ENCODE measurements at places on chromosomes 13 and 19.

DNA sequence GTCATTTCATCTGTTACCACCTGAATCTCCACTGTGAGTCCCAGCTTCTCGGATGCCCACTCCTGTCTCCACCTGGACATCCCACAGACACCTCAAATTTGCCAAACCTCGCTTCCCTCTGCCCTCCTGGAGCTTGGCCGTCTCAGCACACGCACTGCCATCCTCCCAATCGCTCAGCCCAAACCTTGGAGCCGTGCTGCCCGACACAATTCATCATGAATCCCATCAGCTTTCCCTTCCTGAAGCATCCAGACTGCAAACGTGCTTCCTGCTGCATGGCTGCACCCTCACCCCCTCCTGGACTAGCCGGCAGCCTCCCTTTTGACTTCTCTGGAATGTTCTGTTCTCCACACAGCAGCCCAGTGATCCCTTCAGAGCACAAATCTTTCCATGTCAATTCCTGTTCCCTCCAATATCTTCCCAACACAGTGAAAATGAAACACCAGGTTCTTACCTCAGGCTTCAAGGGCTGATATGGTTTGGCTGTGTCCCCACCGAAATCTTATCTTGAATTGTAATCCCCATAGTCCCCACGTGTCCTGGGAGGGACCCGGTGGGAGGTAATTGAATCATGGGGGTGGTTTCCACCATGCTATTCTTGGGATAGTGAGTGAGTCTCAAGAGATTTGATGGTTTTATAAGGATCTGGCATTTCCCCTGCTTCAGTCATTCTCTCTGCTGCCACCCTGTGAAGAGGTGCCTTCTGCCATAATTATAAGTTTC, 1.1 kb upstream of the PROZ start:
- DNase-seq, result no peak

GRCh38 chr13:77545626-77546412, 10.3 kb downstream of the SCEL start:
- no peak for DNase-seq

GRCh38 chr13:94825507-94825906, 113.2 kb upstream of the SOX21 start:
- DNase-seq, result no peak

DNA sequence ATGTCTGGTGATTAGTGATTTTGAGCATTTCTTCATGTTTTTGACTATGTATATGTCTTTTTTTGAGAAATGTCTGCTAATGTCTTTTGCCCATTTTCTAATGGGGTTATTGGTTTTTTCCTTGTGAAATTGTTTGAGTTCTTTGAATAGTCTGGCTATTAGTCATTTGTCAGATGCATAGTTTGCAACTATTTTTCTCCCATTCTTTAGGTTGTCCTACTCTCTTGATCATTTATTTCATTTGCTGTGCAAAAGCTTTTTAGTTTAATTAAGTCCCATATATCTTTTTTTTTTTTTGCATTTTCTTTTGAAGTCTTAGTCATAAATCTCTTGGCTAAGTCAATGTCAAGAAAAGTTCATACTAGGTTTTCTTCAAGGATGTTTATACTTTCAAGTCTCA, 449.8 kb downstream of the DACH1 start:
- DNase-seq, result no peak

- DNase-seq, result no peak
These were observed 18.3 kb upstream of the DHRS12 start for GRCh38 chr13:51822106-51822815.

GRCh38 chr13:103762523-103762922, 696.3 kb upstream of the SLC10A2 start:
- DNase-seq, result no peak

GRCh38 chr19:3132971-3133792, 2.7 kb upstream of the GNA15 start:
- DNase-seq, result no peak

DNA sequence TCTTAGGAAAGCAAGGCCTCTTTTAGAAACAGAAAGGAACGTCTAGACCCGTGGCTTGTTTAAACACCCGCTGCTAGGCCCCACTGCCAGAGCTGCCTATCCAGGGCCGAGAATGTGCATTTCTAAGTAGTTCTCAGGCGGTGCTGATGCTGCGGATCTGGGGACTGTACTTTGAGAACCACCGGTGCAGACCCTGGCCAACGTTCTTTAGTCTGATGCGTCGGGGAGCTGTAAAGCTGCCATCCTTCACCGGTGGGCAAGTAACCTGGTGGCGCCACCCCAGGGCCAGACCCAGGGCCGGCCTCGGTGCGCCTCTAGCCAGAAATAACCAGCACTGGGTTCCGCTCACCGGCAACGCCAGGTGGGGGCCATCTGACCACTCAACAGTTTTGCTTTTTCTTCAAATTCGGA, 47.1 kb downstream of the TGDS start:
- DNase-seq, result no peak

DNA sequence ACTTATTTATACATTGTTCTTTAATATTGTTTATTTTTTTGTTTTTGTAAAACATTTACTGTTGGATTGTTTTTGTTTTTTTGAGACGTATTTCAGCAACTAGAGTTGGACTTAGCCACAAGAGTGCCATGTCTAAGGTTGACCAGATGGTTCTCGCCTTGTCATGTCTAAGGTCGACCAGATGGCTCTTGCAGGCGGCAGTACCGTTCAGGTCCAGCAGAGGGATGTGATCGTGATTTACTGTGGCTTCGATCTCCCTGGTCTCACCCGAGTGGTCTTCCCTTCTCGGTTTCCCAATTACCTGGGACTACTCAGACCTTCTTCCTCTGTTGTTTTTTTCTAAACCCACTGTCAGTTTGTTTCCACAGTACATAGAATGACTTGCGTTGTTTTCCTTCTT, 1438.6 kb downstream of the UQCRFS1 start:
- no peak for DNase-seq

DNA sequence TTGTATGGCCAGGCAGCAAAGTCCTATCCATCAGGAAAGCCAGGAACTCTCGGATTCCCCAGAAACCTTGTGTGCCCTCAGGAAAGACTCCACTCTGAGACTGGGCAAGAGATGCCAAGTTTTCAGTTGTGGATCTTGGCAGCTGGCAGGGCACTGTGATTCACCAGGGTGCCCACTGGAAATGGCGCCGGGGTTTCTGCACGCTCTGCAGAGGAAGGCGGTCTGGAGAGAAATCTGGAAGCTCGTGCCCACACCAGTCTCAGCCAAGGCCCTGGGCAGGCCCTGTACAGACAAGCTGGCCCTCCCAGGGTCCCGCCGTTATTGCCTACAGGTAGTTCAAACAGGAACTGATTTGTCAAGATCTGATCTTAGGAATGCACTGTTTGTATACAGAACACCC, 4.9 kb downstream of the NAPA start:
- no peak for DNase-seq

DNA sequence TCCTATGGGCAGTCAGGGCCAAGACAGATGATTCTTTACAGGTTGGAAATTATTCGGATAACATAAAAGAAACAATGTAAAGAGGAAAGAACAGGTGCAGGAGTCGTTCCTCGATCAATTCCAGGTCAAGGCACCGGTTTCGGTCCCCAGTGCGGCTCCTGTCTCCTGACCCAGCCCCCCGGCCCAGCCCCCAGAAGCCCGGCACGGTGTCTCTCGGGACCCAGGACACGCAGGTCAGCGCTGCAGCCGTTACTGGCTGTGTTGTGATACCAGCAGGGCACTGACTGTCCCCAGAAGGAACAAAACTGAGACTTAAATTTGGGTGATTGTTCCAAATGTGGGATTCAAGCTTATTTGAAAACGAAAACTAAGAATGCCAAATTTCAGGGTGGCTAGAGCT, 8.5 kb downstream of the RASA3 start:
- DNase-seq, result no peak

- no peak for DNase-seq
These were observed 109.5 kb upstream of the SPATA13 start for GRCh38 chr13:24050796-24051715.

DNA sequence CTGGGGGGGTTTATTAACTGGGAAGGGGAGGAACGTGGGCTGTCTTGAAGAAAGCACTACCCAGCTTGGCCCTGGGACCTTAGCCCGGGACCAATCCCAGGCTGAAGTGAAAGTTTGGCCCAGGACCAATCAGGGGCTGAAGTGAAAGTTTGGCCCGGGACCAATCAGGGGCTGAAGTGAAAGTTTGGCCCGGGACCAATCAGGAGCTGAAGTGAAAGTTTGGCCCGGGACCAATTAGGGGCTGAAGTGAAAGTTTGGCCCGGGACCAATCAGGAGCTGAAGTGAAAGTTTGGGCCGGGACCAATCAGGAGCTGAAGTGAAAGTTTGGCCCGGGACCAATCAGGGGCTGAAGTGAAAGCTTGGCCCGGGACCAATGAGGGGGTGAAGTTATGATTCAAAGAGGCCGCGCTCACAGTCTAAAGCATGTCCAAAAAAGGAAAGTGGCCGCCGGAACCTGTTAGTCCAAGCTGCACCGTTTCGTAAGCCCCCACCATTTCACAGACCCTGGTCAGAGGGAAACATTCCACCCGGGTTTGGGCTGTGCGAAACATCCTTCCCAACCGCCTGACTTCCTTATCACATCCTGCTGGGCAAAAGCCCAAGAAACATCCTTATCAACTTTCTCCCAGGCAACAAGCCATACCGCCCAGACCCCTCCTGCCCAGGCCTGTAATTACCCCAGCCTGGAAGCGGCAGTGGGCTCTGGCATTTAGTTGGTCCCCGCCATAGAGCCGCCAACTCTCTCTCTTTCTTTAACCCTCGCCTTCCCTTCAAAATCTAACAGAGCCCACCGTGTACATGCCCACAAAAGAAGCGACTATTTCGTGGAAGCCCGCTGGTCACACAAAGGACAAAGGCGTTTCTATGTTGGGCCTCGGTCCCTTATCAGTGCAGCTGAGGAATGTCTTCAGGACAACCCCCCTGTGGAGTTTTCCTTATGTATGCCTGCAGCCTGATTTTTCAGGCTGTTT, 1.1 kb downstream of the ZNF850 start:
- peak; percentile 58 for DNase-seq

- no peak for DNase-seq
These were observed 32.7 kb downstream of the DHX34 start for GRCh38 chr19:47381653-47382279.

- no peak for DNase-seq
These were observed 299.8 kb downstream of the KLF5 start for GRCh38 chr13:73358606-73359095.

DNA sequence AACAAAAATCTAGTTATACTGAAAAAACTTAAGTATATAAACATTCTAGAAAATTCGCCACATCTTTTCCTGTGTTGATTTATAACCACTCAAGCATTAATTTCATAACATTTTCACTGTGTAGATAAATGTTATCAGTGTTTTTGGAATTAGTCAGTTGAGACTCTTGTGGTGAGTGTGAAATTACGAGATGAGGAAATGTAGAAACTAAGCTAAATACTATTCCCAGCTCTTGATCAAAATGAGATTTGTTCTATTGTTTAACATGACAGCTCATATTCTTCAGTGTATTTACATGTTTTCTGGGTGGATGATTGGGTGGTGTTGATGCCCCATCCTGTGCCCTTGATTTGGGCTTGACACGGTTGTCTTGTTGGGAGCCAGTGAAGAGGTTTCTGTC, 406.8 kb downstream of the DACH1 start:
- DNase-seq, result no peak

DNA sequence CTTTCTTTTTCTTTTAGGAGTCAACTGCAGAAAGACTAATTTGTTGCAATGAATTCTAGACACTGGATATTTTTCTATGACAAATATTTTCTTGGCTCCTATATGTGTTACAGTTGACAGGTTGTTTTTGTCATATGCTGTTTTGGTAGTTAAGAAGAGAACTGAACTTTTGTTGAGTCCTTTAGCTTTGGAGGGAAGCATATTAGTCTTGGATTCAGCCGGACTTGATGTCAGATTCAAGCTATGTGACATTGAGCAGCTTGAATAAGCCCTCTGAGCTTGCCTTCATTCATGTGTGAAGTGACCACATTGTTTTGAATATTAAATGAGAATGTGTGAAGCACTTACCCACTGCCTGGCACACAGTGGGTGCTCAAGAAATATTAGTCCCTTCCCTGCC, 181.9 kb upstream of the RNF113B start:
- no peak for DNase-seq

DNA sequence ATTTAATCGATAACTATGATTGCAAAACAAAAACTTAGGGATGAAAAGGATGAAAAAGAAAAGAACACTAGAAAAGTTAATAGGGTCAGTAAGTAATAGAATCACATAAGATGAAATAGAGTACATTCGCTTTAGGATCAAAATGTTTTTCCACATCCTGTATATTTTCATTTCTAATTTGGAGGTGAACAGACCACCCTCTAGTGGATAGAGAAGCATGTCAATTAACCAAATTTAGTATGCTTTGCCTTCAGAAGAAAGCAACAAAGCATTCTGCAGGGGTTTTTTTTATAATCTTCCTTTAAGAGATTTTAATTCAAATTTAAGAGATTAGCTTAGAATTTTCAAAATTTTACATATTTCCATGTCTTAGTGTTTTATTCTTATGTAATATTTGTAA, 611.0 kb upstream of the SGCG start:
- DNase-seq, result no peak

DNA sequence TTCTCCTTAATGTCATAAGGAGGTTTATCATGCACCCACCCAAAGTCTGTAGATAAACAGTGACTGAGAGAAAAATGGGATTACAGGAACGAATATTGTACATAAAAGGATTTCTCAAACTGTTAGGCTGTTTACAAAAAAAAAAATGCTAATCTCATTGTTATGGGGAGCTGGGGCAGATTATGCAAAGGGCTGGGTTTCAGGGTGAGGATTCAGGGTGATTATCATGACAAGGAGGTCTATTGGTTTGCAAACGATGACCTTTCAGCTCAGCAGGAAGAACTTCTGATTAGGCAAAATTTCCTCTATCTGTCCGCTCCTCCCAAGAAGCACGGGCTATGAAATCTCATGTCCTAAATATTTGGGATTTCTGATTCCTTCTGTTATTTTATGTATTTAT, 41.4 kb downstream of the NLRP12 start:
- DNase-seq, result no peak

- no peak for DNase-seq
These were observed 120.6 kb upstream of the GPR12 start for GRCh38 chr13:26881154-26881553.

- no peak for DNase-seq
These were observed 9.7 kb upstream of the FEM1A start for GRCh38 chr19:4781801-4782200.

- DNase-seq, result no peak
These were observed 128.8 kb upstream of the ARGLU1 start for GRCh38 chr13:106696719-106697118.

DNA sequence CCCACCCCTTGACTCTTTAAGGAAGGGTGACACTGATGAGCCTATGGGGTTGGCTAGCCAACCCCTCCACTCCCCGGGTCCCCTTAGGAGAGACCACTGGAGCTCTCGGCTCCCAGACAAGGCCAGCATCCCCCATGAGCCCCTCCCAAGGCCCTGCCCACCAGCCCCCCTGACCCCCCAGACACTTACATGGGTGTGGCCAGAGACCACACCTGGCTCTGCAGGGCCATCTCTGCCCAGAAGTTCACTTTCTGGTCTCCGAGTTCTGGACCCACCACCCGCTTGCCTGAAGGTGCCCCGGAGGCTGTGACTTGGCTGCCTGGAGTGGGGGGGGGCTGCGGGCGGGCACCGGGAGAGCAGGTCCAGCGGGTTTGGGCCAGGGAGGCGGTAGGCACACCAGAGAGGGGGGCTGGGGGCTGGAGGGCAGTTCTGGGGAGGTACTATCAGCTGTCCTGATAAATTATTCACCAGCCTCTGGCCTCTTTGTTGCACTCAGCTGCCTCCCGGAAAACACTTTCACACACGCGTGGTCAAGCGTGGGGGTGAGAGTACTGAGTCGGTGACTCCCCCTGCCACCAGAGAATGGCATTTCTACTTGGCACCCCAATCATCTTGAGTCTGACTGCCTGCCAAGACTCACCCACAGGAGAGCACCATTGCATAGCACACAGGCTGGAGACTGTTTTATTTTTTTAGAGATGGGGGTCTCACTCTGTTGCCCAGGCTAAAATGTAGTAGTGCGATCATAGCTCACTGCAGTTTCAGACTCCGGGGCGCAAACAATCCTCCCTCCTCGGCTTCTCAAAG, at the start of gene PALM3:
Gene PALM3, minus strand, starts transcription at position 326 of the 807 bp plus-strand sequence. Its CDS starts 96 bp downstream, at position 230.
- no peak for DNase-seq

Data from left renal cortex interstitium (tissue), 4 donors.